ENCODE measurements at places on chromosomes 12 and 14. TPM values are rescaled to one million over a fixed set of nuclear protein-coding genes. Genes with fewer than 3 reads are reported as not detected.

- no peak for DNase-seq
Measured at GRCh38 chr14:93375673-93376156, 28.7 kb downstream of the COX8C start.

DNA sequence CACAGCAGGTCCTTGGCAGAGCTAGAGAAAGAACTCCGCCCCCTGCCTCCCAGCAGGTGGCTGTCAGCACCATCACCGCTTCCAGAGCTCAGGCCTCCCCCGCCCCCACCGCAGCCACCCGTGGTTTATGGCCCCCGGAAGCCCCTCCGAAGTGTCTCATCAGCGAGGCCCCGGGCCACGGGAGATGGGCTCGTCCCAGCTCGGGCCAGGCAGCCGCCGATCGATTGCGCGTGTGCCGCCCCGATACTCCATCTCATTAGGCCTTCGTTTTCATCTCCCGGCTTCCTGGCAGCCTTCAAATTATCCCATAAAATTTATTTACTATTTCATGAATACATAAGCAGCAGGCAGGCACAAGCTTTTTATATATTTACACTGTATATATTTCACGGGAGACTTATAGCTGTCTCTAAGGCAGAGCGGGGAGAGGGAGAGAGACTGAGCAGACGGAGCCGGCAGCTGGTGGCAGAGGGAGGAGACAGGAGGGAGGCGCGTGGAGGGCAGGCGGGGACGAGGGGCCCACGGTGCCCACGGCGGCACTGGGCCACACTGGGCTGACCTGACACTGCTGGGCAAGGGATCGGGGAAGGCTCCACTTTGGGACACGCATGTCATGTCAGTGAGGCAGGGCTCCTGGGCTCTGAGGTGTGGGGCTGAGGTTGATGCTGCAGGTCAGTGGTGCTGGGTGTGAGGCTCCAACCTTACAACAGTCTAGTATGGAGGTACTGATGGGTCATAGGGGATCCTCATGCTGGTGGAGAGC is 241.2 kb downstream of the RBM19 start:
- no peak for DNase-seq

DNA sequence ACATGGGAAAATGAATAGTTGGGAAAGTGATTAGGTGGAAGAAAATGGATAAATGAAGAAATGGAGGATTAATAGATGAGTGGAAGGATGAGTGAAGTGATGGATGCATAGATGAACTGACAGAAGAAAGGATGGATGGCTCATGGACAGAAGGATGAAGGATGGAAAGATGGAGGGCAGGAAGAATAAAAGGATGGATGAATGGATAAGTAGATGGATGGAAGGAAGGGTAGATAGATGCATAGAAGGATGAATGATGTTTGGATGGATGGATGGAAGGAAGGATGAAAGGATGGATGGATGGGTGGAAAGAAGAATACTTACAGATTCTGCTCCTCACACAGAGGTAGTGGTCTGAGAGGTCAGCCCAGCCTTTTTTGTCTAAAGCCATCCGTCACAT is 35.8 kb upstream of the CHGA start:
- no peak for DNase-seq

DNA sequence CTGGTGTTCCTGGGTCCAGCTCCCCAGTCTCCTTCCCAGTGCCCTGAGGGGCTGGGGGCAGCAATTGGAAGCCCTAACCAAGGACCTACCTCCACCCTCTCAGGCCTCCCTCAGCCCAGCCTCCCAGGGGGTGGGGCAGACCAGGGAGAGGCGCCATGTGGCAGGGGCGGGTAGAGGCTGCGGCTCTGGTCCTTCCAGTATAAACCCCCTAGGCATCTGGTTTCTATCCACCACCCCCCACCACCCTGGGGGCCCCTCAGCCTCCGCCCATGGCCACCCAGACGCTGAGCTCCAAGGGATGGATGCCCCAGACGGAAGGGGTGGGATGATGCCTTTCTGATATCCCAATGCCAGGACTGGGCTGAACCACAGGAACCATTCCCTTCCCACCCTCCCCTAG is 2.8 kb upstream of the SP7 start:
- no peak for DNase-seq

- peak; percentile 29 for DNase-seq
Measured at GRCh38 chr12:632102-632696, 31.0 kb downstream of the NINJ2 start.

- no peak for DNase-seq
Measured at GRCh38 chr12:26451763-26452162, 256.4 kb downstream of the SSPN start.

DNA sequence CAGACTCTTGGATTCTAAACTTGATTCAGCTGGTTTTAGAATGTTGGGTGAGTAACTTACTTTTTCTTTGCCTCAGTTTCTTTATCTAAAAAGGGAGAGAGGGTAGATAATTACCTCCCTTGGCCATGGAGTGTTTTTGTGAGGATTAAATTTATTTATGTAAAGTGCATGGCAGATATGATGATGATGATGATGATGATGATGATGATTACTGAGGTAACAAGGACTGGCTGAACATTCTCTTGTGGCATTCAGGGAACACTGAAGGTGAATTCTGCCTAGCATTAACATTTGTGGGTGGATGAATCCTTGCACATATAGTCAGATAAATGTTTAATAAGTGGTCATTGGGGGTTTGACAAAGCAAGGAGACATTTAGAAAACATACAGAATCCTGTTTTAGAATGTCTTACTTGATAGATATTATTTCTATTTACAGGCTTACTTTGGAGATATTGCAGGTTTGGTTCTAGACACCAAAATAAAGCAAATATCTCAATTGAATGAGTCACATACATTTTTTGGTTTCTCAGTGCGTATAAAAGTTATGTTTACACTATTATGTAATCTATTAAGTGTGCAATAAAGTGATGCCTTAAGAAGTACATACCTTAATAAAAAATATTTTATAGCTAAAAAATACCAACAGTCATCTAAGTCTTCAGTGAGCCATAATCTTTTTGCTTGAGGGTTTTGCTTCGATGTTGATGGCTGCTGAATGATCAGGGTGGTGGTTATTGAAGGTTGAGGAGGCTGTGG is 123.2 kb downstream of the SNAPC1 start:
- DNase-seq, result no peak

- DNase-seq, result no peak
Measured at GRCh38 chr14:51369814-51370213, 129.8 kb downstream of the TMX1 start.

DNA sequence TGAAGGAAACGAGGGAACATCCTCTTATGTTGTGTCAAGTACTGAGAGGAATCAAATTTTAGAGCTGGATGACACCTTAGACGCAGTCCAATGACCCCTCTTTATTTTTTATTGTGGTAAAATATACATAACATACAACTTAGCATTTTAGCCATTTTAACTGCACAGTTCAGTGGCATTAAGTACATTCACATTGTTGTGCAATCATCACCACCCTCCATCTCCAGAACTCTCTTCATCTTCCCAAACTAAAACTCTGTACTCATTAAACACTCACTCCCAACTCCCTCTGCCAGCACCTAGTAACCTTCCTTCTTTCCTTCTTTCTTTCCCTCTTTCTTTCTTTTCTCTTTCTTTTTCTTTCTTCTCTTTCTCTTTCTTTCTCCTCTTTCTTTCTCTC is 97.2 kb upstream of the SLC24A4 start:
- no peak for DNase-seq

DNA sequence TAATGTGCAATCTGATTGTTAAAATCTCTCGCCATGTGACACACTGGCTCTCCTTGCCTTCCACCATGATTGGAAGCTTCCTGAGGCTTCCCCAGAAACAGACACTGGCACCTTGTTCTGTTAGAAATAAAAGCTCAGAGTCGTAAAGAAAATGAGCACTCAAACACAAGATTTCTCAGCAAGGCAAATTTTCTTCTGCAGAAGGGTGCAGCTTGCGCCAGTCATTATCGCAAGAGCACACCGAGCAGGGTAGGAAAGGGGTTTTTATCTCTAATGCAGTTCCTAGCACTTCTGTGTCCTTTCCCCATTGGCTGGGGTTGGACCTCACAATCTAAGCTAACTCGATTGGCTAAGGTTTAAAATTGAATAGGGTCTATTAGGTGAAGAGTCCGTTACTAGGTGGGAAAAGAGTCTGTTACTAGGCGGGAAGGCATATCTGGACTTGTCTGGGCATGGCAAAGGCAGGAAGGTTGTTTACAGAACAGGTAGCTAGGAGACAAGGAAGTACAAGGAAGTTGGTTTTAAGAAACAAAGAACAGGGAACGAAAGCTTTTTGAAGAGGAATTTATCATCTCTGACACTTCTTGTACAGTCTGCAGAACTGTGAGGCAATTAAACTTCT is 62.6 kb upstream of the BICD1 start:
- DNase-seq, result no peak

- DNase-seq, result no peak
Measured at GRCh38 chr14:81350344-81351130, 49.6 kb downstream of the STON2 start.

DNA sequence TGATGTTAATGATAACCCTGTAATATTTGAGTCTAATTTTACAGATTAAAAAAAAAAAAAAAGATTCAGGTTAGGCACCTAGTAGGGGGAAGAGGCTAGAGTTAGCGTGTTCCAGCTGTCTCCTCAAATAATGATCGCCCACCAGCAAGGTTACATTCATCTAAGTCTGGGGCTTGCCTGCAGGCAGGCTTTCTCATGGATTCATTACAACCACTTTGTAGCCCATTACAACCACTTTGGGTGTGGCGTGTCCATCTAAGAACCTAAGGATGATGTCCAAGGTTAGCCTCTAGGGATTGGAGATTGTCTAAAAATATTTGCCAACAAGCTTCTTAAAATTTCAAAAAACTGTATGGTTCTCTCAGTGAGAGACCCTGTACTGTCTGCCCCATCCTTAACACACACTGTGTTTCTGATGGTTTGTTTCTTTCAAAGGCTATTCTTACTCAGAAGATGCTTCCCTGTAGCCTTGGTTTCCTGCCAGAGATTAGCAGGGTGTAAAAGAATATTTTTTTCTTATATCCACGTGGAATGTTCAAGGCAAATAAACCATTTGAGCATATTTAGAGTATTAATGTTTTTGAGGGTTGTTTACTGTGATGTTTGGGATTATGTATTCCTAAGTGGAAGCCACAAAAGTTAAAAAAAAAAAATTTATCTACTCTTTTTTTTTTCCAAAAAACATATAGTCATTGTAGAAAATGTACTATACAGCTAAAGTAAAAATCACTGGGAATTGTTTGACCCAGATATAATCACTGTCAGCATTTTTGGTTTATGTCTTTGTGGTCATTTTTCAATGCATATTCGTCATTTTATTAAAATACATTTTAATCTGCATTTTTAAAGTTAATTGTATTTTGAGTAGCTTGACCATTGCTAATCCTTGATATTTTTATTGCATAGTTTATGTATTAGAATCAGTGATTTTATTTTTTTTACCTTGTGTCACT is 1.7 kb downstream of the DYNC1H1 start:
- no peak for DNase-seq

GRCh38 chr14:64444984-64445845 is 20.1 kb upstream of the AKAP5 start:
- no peak for DNase-seq

DNA sequence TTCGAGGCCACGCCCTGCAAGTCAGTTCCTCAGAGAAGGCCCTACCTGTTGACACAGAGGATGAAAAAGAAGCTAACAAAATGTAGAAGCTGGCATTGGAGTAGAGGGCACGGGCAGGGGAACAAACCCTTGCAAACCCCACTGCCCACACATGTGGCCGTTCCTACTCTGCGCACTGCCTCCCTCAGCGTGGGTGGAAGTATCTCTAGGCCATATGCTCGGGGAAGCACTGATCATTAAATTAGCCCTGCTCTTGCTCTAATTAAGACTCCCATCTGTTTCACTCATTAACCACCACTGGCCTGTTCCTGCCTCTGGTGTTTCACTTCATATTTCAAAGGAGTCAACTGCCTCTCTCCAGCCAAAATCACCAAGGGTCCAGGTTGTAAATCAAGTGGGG is 201.2 kb upstream of the SFSWAP start:
- no peak for DNase-seq

The TSPAN19 gene
- 0.82 TPM for total RNA-seq

The RFLNA gene
- 0.28 TPM for total RNA-seq

The PLEKHH1 gene
- 4.6 TPM for total RNA-seq

The CEBPE gene
- total RNA-seq, result not detected

The MYF6 gene
- not detected for total RNA-seq

Data from heart right ventricle (tissue), 16 donors.